ENCODE measurements at places on chromosomes 2 and 18.

GRCh38 chr2:6590442-6590841, 275.3 kb downstream of the CMPK2 start:
- DNase-seq = no peak

GRCh38 chr18:53219853-53220252, 879.9 kb downstream of the DCC start:
- no peak for DNase-seq

GRCh38 chr2:61277756-61278155, 115.8 kb downstream of the C2orf74 start:
- DNase-seq = no peak

DNA sequence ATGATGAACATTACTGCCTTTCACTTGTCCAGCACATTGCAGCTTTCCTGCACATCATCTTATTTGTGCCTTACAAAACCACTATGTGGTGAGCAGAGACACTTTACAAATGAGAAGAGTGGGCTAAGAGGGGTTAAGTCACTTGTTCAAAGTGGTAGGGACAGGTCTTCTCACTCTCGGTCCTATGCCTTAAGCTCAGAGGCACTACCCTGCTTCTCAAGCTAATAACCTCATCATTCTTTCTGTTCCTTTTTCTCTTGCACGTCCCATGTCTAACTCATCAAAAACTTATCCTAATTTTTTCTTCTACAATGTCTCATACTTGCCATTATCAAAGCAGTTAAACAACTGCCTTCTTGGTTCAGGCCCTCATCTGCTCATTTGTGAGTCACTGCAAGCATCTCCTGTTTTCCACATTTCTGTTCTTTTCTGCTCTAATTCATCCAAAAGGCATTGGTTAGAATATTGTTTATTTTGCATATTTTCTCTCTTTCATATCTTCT, 21.9 kb upstream of the NCOA1 start:
- DNase-seq = no peak

DNA sequence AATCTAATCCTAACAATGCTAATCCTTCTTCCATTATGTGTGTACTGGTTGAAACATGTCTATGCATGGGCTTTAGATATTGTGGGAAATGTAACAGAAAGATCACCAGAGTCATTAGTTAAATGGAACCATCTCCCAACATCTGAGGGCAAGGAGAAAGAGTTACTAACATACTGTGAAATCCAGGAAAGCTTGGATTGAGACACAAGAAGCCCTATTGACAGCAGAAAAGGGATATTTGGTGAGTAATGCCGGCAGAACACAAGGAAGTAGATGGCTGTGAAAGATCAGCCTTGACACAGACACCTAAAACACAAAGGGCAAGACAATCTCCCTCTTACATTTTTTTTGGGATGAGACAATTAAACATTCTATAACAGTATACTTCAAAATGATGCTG, 28.5 kb upstream of the LAMA1 start:
- DNase-seq = no peak

GRCh38 chr2:222969491-222969890, 82.5 kb upstream of the KCNE4 start:
- no peak for DNase-seq

DNA sequence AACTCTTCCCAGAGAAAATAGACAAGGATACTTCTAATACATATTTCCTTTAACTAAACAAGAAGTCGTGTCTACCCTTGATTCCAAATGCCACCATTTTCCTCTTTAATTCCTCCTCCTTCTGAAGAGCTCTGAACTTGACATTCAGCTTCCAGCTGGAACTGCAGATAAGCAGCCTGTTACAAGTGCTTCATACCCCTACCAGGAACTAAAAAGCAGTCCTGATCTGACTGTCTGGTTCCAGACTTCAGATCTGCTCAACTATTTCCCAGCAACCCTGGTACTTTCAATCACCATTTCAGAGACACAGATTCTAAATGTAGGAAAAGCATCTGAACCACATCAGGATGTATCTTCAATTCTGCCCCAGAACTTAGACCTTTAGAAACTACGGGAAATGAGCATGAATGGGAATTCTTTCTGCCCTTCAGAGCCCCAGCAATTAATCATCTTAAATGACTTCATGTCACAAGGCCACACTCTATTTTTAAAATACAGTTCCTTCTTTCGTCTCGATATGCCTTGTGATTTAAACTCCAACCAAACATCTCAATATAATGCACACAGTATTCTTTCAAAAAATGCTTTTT, 159.5 kb downstream of the L3MBTL4 start:
- DNase-seq = no peak

DNA sequence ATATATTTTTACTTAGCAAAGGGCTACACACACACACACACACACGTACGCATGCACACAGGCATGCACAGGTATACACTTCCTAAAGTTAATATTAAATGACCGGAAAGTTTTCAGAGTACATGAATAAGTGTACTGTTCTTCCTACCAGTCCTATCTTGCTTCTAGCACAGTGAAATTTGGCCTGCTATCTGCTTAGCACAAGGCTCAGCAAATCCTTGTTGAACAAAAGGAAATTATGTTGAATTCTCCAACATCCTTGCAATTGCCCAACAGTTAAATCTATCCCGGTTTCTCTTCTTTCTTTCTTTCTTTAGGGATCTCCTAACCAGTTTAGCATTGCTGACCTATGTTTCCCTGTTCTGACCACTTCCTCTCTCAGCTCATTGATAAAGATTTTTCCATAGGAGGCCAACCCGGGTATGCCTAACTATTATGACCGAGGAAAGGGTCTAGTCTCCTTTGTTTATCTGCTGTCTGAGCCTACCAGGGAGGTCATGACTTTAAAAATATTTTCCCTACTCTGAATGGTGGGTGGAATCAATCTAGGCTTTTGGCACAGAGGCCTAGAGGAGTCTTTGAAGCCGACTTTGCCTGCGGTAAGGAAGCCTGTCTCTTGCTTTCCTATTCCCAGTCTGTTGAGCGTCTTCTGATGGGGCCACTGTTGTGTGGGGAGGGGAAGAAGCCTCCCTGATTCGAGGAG, 400.7 kb downstream of the HRH4 start:
- DNase-seq = no peak

GRCh38 chr2:120685066-120685973, 50.3 kb upstream of the GLI2 start:
- no peak for DNase-seq

GRCh38 chr2:150491943-150492342, 4.5 kb upstream of the RND3 start:
- DNase-seq = no peak

DNA sequence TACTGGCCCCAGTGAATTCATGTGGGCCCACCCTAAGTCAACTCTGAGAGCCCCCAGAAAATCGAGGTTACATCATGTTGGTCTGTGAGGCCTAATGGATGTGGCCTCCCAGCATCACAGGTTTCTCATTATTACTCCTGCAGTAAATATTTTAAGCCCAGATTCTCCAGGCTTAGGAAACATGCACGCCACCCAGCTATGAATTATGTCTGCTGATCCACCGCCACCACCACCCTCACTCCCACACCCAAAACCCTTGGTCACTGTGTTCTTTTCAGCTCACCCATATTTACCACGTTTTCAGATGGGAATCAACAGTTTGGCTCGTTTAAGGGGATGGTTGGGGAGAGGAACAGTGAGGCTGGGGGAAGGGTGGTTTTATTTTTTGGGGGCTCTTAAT, 128.6 kb downstream of the NCK2 start:
- DNase-seq = no peak

- DNase-seq = no peak
These were observed 216.9 kb downstream of the NYAP2 start for GRCh38 chr2:225616372-225616771.

- DNase-seq = no peak
These were observed 119.3 kb upstream of the IL1R2 start for GRCh38 chr2:101872480-101872879.

DNA sequence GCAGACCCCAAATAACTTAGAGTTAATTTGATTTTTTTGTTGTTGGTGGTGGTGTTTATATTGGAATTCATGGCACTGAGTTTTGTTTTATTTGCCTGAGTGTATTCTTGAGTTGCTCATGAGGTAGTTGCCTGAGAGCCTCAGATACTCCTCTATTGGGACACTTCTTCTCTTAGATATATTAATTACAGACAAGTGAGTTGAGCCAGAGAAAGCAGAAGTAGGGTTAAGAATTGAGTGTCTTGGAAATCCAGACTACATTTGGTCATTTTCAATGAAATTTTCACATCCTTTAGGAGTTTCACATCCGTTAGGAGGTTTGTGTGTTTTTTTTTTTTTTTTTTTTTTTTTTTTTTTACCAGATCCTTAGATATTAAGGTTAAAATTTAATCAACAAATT, 29.0 kb downstream of the FMNL2 start:
- DNase-seq = no peak

GRCh38 chr2:190578158-190579057, 43.9 kb upstream of the NEMP2 start:
- DNase-seq = no peak

- DNase-seq = no peak
These were observed 82.6 kb upstream of the RGPD5 start for GRCh38 chr2:109711230-109712122.

GRCh38 chr2:50529600-50530218, 502.2 kb downstream of the NRXN1 start:
- DNase-seq = no peak

GRCh38 chr18:42533009-42533575, 578.1 kb downstream of the PIK3C3 start:
- no peak for DNase-seq

DNA sequence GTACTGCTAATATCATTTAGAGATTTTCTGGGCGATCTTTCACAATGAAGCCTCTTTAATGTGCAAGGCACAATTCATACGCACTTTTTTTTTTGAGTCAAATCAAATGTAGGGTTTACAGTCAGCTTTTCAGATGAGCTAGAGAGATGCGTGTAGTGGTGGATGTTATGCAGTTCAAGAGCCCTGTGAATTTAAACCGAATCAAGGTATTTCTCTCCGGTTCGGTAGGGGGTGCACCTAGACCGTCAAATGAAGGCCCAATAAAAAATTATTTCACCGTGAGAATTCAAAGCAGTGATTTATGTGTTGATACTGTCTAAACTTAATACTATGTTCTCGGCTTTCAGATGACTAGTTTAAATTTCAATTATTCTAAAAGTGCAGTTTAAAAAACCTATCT, 1.1 kb downstream of the PTH2R start:
- DNase-seq = no peak

GRCh38 chr2:85104228-85104627, 29.0 kb upstream of the TCF7L1 start:
- DNase-seq = no peak

DNA sequence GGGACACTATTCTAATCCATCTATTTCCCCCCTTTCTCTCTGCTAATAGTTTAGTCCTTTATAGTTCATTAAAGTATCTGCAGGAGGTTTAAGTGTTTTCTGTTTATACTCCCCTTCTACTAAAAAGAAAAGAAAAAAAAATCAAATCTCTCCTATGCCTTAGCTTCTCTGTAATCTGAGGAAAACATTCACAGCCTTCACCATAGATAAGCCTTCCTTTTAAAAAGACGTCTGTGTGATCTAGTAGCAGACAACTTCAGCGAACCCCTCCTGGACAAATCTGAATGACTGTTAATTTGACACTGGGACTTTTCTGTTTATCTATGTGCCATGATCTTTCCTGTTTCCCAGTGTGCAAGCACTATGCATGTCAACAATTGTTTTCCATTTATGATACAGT, 70.4 kb upstream of the CDH19 start:
- DNase-seq = no peak

DNA sequence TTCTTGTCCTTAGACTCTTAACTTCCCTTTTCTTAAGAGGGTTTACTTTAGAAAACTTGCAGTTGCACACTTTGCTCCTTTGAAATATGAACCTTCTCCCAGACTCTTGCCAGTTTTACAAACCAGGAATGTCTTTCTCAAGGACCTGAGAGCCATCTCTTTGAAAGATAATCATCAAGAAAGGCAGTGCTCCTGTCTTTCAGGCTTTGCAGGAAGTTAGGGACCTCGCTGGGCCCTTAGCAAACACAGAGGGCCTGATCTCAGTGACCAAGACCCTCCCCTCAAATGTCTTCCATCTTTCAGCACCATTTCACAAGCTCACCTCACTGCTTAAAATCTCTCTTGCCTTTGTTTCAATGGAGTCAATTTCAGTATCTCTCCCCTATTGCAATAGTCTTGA, 32.0 kb upstream of the NYAP2 start:
- DNase-seq = no peak

DNA sequence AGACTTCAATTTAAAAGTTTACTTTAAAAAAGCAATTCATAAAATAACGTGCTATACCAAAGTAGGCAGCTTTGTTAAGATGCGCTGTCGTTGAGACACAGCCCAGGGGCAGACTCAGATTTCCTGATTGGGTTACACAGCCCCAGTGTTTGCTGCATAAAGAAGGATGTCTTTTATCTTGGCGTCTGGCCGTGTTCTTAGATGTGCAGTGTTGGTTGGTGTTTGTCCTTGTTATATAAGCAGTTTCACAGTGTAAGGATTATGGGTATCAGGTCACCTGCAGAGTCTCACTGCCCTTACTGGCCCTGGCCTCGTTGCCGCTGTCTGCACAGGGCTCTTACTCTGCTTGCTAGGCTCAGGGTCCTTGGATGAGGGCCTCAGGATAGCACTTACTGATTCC, 108.5 kb downstream of the WDSUB1 start:
- DNase-seq = no peak

GRCh38 chr2:216486271-216486670, 12.4 kb upstream of the RPL37A start:
- DNase-seq = no peak

DNA sequence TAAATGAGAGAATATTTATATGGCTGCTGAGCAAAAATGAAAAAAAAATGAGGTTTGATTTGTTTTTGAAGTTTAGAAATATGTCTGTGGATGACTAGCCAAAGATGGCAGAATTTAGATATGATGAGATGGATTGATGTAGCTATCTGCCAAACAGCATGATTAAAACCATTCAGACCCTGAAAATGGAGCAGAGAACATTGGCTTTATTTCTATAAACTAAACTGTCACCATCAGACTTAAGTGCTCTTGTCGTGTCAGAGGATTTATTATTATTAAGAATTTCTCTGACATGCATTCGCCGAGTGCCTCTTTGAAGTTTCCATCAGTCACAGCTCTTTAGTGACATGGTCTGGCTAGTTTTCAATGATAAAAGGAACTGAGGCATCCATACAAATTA, 151.7 kb downstream of the LRRTM4 start:
- no peak for DNase-seq

DNA sequence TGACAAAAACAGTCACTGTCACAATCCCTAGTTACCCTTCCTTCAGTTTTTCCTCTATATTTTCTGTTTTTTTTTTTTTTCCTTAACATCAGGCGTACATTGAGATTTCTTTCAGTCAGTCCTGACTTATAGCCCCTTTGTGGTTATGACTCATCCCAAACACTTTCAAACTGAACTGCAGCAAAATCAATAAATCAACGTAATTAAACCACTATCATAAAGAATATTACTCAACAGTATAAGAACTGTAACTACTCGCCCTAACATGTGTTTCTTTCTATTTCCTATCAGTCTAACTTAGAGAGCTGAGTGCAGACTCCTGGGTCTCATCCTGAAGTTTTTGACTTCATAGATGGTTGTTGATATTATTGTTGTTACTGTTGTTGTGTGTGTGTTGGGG, 523.5 kb downstream of the LRRTM4 start:
- DNase-seq = no peak

All from activated T-cell treated with anti-CD3 and anti-CD28 coated beads for 1 hour (primary cell).